T-helper 9 cell (primary cell): ENCODE measurements at places on chromosomes 6 and 20.

- no peak for DNase-seq
These were observed 31.9 kb downstream of the PLCG1 start for GRCh38 chr20:41169162-41169690.

- no peak for DNase-seq
These were observed 848.8 kb upstream of the MAP3K7 start for GRCh38 chr6:91435630-91436029.

DNA sequence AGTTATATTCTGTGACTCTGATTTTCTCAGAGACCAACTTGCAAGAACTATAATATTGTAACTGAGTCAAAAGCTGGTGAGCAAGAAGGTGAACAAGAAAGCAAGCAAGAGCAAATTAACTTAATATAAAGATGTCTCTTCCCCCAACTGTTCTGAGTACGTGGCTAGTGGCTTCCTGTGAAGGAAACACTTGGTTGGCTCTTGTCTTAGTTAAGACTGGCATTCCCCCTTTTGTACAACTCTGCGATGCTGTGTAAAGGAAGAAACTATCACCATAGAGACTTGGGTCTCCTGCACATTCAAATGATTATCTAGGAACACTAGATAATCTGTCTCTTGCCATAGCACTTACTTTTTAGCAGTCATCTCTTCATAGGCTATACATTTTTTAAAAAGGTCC lies 47.3 kb upstream of the TNFAIP3 start:
- DNase-seq, result no peak

DNA sequence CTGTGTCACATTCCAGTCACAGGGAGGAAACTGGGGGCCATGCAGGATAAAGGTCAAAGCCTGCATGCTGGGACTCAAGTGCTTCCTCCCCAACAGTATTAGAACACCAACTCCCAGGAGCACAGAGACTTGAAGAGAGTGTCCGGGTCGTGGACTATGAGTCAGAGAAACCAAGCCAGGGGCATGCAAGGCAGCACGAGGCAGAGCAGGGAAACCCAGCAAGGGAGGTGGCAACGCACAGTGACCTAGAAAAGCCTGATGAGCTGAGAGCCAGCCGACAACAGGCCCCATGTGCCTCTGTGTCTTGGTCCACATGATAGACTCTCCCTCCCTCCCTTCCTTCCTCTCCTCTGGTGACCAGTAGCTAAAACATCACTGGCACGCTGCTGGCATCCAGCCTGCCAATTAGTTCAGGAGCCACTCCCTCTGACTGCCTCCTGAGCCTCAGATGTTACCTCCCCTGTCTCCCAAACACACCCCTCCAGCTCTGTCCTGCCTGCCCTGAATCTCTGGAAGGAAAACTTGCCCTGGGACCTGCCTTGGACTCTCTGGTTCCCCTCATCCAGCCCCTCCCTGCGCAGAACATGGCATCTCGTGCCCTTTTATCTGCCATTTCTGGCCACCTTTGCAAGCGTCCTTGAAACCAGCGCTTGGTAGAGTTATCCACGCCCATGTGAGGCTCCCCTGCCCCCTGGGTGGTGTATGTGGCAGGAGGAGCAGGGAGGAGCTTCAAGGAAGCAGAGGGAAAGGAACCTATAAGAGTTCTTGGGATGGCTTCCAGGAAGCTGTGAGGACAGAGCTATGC lies 16.2 kb upstream of the RNF39 start:
- no peak for DNase-seq

DNA sequence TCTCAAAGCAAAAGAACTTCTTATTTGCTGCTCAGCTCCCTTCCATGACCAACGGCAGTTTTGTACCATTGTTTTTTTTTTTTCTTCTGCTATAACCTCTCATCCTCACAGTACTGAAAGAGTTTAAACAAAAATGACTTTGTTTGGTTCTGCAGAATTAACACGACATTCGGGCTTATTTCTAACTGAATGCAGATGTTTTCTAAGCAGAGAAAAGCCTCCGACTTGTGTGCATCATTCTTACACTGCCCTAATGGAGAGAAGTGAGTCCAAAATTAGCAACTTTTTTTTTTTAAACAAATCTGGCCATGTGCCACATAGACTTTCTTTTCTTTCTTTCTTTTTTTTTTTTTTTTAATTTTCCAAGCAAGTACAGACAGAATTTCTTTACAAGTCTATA lies 382.7 kb downstream of the HDGFL1 start:
- DNase-seq, result no peak

- no peak for DNase-seq
These were observed 51.4 kb downstream of the JPH2 start for GRCh38 chr20:44135417-44136204.

DNA sequence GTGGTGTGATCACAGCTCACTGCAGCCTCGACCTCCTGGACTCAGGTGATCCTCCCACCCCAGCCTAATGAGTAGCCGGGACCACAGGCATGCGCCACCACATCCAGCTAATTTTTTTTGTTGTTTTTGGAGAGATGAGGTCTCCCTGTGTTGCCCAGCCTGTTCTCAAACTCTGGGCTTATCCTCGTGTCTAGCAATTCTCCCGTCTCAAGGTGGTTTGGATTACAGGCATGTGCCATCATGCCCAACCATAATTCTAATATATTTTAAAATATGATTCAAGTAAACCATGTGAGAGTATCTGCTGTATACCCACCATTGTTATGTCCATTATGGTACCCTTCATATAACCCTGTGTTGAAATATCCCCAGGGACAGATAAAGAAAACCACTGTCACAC lies 60.3 kb upstream of the C20orf144 start:
- no peak for DNase-seq

DNA sequence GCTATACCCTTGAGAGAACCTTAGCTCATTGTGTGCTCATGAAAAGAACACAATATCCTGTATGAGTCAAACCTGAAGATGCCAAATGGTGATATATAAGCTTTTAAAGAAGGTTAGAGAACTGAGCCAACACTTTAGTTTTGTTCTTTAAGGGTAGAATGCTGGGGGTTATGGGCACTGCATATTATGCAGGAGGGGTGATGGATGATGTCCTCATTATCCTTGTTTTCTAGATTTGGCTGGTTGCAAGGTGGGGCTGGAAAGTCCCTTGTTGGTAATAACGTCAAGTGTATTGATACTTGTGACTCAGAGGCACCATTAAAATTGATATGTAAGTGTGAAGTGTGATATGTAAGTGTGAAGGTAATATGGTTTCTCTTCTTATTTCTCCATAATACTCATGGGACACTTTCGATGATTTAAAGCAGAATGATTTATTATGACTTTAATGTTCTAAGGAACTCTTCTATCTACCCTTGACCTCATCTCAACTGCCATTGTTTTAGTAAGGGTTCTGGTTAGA lies 113.7 kb upstream of the DTNBP1 start:
- DNase-seq, result no peak

- DNase-seq, result no peak
These were observed 11.4 kb downstream of the CTSZ start for GRCh38 chr20:58995461-58996225.

GRCh38 chr20:42739683-42740082 lies 450.0 kb downstream of the PTPRT start:
- no peak for DNase-seq

GRCh38 chr20:1083431-1084080 lies 34.8 kb upstream of the PSMF1 start:
- DNase-seq, result no peak

GRCh38 chr6:99362678-99363268 lies 13.3 kb upstream of the FAXC start:
- no peak for DNase-seq

GRCh38 chr20:16167423-16168130 lies 405.7 kb downstream of the KIF16B start:
- DNase-seq, result no peak

- no peak for DNase-seq
These were observed 23.2 kb downstream of the VNN1 start for GRCh38 chr6:132690678-132691077.

DNA sequence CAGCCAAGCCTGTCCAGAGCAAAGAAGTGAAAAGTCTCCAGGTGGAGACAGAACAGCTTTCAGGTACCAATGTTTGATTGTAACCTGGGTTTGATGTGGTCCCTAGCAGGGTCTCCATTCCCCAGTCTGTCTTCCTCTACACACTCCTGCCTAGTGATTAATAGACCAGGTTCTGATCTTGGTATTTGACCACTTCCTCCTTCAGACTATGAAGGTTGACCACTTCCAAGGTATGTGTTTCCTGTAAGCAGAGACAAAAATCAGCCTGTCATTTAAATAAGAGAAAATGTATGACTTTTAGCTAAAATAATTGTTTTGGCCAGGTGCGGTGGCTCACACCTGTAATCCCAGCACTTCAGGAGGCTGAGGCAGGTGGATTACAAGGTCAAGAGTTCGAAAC lies 41.8 kb upstream of the TOP1 start:
- no peak for DNase-seq

DNA sequence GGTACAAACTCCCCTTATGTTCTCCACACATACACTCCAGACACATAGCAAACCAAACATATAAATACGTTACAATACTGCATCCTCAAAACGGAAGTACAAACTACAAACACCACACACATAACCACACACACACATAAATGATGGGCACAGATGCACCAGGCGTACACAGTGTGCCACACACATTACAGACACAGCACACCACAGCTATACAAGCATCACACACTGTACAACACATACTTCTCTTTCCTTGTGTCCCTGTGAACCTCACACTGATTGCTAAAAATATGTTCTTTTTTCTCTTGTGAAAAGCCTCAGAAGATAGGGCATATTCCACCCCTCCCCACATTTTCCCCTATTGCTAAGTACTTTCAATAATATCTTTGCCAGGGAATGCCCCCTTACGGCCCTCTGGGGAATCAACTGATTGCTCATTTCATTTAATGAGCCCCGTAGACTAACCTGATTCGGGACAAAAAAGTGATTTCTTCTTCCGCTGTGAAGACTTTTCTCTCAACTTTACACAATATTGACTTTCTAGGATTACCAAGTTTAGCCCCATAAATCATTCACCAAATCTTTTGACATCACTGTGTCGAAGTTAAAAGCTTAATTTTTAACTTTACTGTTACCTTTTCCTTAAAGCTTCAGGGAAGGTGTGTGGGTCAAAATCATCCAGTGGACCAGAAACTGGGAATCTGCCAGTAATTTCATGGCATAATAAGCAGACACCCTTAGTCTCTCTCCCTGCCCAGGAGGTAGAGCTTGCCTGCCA lies at the start of gene SLC17A1:
Gene SLC17A1, minus strand, starts transcription at position 521 of the 775 bp plus-strand sequence. CDS start 1,495 bp downstream, outside the sequence.
- no peak for DNase-seq

GRCh38 chr6:22042706-22043105 lies 254.1 kb downstream of the PRL start:
- DNase-seq, result no peak

GRCh38 chr6:125927761-125928160 lies 28.8 kb upstream of the HINT3 start:
- no peak for DNase-seq

GRCh38 chr6:10901770-10902169 lies 14.9 kb downstream of the SYCP2L start:
- no peak for DNase-seq

DNA sequence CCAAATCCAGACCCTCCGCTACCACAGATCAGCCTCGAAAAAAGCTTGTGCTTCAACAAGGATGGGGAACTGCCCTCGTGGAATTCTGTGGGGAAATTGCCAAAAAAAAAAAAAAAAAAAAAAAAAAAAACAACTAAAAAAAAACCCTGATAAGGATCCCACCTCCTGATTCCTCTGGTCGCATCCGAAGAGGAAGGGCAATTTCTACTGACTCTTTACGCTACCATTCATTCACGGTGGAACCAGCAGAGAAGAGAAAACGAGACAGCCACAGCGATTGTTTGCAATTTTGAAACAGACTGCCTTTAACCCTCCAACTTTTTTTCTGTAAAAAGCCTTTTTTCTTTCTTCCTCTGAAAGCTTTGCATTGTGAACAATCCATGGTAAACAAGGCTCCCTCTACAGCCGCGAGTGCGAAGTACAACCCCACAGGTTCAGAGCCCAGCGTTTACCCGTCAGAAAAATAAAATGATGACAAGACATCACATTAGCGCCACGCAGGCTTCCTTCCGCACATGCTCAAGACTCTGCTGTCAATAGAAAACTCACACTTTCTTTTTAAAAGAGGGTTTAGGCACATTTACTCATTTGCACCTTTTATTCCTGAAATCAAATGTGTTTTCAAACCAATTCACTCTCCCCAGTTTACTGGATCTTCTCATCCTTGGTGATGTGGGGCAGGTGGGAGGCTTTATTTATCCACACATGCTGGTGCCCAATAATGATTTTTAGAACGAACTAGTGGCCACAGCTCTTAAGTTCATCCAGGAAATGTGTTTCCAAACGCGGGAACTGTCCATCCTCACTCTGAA lies 100.0 kb downstream of the NOL4L start:
- peak; percentile 65 for DNase-seq

- no peak for DNase-seq
These were observed 171.2 kb upstream of the OLIG3 start for GRCh38 chr6:137665342-137665934.

GRCh38 chr6:150994026-150994425 lies 128.5 kb downstream of the MTHFD1L start:
- DNase-seq, result no peak

DNA sequence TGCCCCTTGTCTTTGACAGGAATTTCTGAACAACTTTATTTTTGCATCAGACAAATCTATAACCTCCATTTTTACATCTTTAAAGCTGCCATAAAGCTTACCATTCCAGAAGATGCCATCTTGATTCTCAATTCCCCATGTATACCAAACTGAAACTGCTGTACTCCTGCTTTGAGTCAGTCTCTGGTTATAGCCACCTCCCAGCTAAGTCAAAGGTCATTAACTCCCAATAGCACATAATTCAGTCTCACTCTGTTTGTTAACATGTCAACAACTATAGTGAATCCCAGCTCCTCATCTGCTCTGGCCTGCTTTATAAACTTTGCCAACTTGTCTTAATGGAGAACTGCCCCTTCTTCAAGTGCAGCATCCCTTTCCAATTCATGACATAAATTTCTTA lies 343.6 kb downstream of the FRK start:
- no peak for DNase-seq

DNA sequence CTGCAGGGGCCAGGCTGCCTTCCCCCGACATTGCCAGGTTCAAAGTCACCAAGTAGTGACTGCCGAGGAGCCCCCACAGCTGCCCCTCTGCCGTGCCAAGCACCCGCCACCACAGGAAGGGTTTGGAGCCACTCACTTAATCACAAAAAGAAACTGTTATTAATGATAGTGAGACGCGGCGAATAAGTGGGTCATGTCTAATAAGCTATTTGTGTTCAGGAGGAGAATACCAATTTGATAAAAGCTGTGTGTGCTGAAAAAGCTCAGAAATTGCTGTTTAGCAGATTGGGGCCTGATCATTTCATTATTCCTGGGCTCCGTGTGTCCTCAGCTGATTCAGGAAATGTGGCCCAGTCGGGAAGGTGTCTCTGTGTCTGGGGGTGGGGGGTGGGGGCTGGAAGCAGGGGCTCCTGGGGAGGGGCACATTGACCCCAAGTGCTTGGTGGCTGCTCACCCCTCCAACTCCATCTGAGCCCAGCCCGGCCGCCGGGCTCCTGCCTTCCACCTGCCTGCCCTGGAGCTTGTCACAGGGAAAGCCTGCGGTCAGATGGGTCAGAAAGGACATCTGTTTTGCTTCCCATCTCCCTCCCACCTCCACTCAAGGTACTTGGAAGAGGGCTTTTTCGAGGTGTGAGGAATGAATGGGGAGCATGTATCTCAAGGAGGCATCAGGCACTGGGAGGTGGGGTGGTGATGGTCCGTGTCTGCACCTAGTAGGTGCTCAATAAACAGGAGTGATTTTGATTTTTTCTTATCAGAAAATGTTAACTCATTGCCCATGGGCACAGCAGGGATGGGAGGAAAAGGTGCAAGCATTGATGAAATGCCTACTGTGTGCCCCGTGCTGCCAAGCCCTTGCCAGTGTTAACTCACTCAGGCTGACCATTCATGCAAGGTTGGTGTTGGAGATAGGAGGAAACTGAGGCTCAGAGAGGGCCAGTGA lies 3.0 kb downstream of the VSTM2L start:
- no peak for DNase-seq
